Hypothalamus (tissue), 51 donors: ENCODE measurements at places on chromosomes 12 and 14.

DNA sequence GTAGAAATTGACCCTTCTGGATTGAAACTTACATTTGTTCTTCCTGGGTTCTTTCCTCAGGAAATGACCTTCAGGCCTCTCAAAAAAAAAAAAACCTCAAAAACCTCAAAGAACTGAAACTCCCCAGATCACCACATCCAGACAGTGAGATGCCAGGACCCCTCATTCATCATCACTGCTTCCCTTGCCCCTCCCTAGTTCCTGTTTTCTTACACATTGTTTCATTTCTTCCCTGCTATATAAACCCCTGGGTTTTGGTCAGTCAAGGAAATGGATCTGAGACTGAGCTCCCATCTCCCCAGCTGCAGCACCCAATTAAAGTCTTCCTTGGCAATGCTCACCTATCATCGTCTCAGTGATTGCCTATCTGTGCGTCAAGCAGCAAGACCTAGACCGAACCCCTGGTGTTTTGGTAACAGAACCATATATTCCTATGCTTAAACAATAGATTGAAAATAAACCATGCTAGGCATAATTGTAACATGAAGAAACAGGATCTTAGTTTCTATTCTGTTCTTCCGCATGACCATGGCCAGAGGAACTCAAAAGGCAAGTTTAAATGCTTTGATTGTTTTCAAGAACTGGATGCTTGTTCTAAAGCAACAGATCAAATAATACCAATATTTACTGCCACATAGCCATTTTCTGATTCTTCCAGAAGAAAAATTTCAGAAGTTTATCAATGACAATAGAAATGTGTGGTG is 108.0 kb upstream of the MAX start:
- no peak for DNase-seq

DNA sequence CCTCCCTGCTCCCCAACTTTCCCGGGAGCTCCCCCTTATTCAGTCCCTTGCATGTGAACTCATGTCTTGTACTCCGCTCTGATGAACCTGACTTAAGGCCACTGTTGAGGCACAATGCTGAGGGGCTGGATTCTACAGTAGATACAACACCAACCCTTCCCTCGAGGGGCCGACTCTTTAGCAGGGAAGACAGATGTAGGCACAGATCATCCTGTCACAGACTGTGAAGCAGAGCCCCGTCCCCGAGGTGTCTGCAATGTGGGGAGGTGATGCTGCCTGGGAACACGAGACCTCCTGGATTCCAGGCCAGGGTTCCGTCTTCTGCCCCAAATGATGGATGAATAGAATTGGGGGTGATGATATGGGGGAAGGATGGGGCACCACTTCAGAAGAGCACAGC is 175.1 kb downstream of the CHST11 start:
- no peak for DNase-seq

GRCh38 chr12:111773801-111774551 is 7.2 kb downstream of the ALDH2 start:
- DNase-seq = no peak

GRCh38 chr14:25009891-25010290 is 40.1 kb downstream of the STXBP6 start:
- DNase-seq = no peak

DNA sequence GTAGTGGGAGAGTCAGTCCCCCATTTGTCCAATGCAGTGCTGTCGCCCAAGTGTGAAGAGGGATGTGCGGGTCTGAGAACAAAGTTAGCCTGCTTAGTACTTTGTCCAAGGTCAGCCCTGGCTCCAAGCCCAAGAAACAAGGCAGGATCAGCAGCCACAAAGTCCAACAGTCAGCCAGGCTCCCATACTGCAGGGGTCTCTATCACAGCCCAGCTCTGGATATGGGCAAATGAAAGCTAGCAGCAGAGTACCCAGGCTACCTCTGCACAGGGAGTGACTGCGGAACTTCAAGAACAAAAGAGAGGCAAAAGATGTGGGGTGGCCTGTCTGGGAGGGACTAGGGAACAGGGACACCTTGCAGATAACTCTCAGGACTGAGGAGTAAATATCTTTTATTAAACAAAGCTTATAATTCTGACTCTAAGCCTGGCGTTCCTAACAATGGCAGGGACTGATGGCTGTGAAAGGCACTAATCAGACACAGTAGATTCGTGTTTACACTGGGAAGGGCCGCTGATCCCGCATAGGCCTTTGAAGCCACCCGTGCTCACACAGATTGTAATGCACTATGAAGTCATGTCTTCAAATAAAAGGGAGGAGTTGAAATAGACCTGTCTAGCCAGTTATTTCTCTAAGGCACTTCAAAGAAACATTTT is 91.0 kb upstream of the EEA1 start:
- no peak for DNase-seq

DNA sequence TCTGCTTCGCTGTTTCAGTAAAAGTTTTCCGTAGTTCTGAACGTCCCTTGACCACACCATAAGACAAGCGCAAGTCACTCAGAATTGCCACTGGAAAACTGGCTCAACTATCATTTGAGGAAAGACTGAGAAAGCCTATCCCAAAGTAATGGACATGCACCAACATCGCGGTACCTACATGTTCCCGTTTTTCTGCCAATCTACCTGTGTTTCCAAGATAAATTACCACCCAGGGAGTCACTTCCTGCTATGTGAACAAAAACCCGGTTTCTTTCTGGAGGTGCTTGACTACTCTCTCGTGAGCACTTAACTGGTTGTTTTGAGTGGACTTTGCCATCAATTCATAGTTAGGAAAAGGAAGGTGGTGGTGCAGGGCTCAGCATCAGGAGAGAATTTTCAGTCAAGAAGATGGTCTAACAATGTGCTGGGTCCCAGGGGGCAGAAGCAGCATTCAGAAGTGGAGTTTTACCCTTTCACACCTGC is 1.4 kb downstream of the EGLN3 start:
- DNase-seq = no peak

DNA sequence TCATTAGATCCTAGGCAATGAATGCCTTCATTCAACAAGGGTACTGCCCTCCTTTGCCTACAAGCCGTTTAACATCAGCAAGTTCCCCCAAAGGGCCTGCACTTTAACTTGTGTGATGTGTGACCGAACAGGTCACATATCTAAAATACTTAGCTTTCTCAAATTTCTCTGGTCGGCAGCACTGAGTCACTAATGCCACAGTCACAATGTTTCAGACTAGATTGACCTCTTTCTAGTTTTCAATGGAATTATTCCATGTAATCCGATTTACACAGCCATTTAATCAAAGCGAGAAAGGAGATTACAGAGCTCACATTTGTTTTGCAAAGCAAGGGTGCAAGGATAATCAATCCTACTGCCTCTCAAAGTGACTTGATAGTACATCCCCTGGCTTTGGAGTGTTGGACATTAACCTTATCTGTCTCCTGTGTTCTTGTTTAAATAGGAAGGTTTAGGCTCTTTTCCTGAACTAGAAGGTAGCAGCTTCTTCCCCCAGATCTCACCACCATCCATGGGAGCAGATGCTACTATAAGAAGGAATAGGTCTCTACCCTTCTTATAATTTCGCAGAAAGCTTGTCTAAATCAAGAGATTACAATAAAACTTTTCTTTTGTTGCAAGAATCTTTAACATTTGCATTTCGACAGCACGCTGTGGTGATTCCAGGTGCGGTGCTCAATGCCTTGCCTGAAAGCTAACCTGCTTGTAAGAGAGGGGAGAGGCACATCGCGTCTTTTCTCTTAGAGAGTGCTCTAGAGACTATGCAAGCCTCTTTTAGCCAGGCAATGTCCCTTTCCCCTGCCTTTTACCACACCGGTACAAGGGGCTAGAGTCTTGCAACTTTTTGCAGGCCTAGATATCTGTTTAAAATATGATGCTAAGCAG is 1.8 kb downstream of the KITLG start:
- DNase-seq = no peak

DNA sequence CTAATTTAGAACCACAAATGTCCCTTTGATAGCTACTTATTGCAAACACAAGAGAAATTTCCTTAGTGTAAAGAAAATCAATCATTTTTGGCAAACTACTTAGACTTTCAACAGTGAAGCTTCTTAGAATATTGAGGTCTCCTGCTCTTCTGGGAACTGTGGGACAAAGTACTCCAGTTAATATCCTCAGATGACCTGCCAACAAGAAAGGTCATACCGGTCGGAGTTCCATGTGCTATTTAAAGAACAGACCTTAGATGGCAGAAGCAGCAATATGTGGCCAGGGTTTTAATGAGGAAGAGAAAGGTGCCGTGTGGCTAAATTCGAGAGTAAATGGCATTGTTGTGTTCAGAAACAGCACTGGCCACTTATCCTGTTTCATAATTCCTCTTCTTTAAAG is 114.7 kb upstream of the AMIGO2 start:
- DNase-seq = no peak
